ENCODE measurements at places on chromosomes 1 and 21.

GRCh38 chr1:235423214-235423652 is 56.0 kb downstream of the TBCE start:
- peak; percentile 41 for DNase-seq
- H3K27me3 ChIP-seq: no peaks in the 10 kb centered on the region
- H3K4me1 ChIP-seq: peaks cover 19% of the 10 kb centered on the region
- no peak overlapping the region for H3K4me3 ChIP-seq
- peaks cover 32% of the 10 kb centered on the region for H3K36me3 ChIP-seq

DNA sequence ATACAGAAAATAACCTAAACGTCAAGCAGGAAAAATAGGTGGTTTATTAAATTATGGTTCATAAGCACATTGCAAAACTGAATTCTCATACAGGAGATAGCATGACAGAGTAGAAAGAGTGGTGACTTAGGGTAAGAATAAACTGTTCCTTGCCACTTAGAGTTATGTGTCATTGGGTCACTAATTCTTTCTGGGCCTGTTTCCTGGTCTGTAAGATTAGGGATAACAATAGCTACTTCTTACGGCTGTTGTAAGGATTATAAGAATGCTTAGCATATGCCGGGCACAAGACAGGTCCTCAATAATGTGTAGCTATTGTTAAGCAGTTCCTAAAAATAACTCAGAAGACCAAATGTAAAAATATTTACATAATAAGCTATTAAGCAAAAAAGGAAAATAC is 24.2 kb downstream of the SNRNP40 start:
- peaks cover 4% of the 10 kb centered on the region for H3K4me1 ChIP-seq
- H3K27ac ChIP-seq: no peak overlapping the region
- H3K27me3 ChIP-seq: no peaks in the 10 kb centered on the region
- no peak overlapping the region for H3K4me3 ChIP-seq
- no peak for DNase-seq

DNA sequence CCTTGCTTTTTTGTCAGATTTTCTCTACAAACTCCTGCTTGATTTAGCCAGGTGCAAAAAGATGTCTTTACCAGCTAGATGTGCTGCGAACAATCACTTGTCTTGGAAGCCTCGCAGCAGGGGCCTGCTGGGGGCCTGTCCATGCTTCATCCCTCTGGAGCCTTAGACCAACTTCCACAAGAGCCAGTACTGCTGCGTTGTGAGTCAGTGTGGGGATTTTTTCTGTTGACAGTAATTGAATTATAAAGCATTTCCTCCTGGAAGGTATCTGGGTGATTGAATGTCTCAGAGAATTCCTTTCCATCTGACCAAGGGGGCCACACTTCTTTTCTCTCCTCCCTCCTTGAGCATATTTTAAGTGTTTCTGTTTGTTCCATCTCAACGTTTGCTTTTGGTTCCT is 40.4 kb upstream of the LDLRAP1 start:
- peaks cover 29% of the 10 kb centered on the region for H3K36me3 ChIP-seq
- no peaks in the 10 kb centered on the region for H3K27me3 ChIP-seq
- peak overlapping the region; percentile 9 for H3K27ac ChIP-seq
- no peak overlapping the region for H3K4me3 ChIP-seq

- H3K36me3 ChIP-seq: peaks cover 52% of the 10 kb centered on the region
- no peaks in the 10 kb centered on the region for H3K27me3 ChIP-seq
- no peak overlapping the region for H3K27ac ChIP-seq
- no peaks in the 10 kb centered on the region for H3K4me1 ChIP-seq
- no peak for DNase-seq
- no peak overlapping the region for H3K4me3 ChIP-seq
Observed at GRCh38 chr1:245894843-245895242, 612.2 kb downstream of the SMYD3 start.

DNA sequence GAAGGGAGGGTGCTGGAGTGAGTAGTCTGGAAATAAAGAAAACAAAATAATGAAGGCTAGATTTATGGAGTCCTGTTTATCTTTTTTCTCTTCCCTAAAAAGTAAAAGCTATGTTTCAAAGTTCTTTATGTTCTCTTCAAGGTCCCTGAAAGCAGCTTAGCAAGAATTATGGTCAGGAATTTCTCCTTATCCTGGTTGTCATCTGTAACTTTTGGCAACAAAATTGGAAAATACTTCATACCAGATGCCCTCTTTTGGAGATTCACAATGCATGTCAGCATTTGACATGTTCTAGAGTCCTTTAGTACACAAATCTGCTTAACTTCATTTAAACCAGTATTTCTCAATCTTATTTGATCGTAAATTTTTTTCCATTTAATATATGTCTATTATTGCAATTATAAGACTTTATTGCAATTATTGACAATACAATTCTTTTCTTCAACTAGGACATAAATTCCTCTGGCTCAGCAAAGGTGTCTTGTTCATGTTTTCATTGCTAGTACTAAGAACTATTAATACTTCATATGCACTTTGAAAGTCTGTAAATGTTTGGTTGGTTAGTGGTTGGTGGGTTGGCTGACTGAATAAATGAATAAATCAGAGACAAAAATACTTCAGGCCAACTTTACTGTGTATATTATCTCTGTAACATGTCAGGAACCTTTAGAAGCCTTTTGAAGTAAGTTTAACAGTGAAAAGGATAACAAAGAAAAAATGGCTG is 101.5 kb downstream of the ATP1B1 start:
- DNase-seq: no peak
- no peak overlapping the region for H3K27ac ChIP-seq
- H3K4me3 ChIP-seq: no peak overlapping the region
- no peaks in the 10 kb centered on the region for H3K27me3 ChIP-seq

DNA sequence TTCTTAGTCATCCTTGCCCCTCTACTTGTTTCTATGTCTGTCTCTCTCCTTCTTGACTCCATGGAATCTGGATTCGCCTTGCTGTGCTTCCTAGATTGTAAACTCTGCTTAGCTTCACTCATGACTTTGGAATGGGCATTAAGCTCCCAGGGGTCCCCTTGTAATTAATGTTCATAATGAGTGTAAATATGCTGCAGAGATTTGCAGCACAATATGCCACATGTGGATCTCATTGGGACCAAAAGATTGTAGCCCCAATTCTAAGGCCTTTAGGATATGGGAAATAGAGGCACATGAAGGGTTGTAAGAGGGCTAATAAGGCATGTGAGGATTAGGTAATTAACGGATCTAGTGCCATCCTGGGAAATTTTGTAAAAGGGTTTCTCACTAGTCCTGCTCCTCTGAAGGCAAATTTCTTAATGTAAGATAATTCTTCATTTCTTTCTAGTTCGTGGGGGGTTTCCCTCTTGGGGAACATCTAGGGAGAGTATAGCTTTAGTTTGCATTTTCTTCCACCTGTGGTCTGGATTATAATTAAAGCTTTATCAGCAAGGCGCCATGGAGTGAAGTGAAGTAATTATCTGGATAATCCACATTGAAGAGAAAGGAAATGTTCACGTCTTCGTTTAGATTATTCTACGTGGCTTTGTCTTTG is 659.2 kb upstream of the PLXNA2 start:
- no peak overlapping the region for H3K27ac ChIP-seq
- no peaks in the 10 kb centered on the region for H3K4me1 ChIP-seq
- no peaks in the 10 kb centered on the region for H3K36me3 ChIP-seq
- no peak for DNase-seq
- no peak overlapping the region for H3K4me3 ChIP-seq

GRCh38 chr1:236067854-236068454 is 3.1 kb upstream of the NID1 start:
- peaks cover 36% of the 10 kb centered on the region for H3K27me3 ChIP-seq
- no peaks in the 10 kb centered on the region for H3K36me3 ChIP-seq
- no peak overlapping the region for H3K27ac ChIP-seq
- DNase-seq: no peak
- H3K4me1 ChIP-seq: peaks cover 24% of the 10 kb centered on the region

GRCh38 chr1:22529901-22530621 is 33.2 kb upstream of the EPHA8 start:
- H3K27ac ChIP-seq: no peak overlapping the region
- no peaks in the 10 kb centered on the region for H3K27me3 ChIP-seq
- DNase-seq: no peak
- H3K4me1 ChIP-seq: no peaks in the 10 kb centered on the region
- H3K4me3 ChIP-seq: no peak overlapping the region
- peaks cover 70% of the 10 kb centered on the region for H3K36me3 ChIP-seq

DNA sequence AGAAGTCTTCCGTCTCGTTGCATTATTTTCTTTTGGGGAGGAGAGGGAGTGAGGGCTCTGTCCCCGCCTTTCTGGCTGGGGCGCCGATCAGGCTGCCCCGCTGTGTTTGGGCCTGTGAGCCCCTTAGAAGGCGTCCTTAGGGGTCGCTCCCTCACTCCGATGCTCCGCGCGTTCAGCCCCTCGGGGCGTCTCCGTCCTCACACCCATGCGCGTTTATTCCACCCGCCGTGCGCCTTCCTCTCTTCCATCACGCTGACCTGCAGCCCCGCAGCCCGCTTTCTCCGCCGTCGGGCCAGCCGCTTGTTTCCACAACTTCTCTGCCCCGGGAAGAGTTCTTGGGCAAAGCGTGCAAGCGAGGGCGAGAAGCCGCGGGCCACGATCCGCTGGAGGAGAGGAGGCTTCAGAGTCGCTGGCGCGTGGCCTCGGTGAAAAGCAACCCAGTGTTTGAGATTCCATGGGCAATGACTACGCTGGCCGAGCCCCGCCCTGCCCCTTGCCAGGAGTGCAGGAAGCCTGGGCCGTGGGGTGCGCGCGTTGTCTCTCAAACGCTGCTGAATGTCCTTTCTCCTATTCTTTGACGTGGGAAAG is 27.7 kb downstream of the TRIM11 start:
- H3K4me1 ChIP-seq: peaks cover 8% of the 10 kb centered on the region
- no peaks in the 10 kb centered on the region for H3K36me3 ChIP-seq
- peak; percentile 52 for DNase-seq
- H3K4me3 ChIP-seq: peak overlapping the region; percentile 80

GRCh38 chr1:187744665-187745064 is 915.9 kb downstream of the PLA2G4A start:
- H3K27ac ChIP-seq: no peak overlapping the region
- no peaks in the 10 kb centered on the region for H3K4me1 ChIP-seq
- H3K36me3 ChIP-seq: no peaks in the 10 kb centered on the region
- no peaks in the 10 kb centered on the region for H3K27me3 ChIP-seq

DNA sequence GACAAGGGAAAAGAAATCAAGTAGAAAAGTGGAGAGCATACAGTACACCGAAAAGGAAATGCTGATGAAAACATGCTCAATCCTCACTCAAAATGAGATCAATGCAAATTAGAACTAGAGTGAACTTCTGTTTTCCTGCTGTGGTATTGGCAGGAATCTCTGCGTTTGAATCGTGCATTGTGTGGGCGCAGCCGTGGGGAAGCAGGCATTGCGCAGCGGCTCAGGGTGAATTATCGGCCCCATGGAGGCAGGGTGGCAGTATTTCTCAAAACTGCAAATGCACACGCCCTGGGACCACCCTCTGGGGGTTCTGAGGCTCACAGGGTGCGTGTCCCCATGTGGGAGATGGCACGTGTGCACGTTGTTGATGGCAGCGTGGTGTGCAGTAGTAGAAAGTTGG is 140.6 kb downstream of the PEX14 start:
- DNase-seq: no peak
- no peak overlapping the region for H3K27ac ChIP-seq
- no peak overlapping the region for H3K4me3 ChIP-seq

GRCh38 chr1:221780175-221780574 is 38.3 kb upstream of the DUSP10 start:
- H3K27me3 ChIP-seq: no peaks in the 10 kb centered on the region
- H3K27ac ChIP-seq: no peak overlapping the region
- H3K4me1 ChIP-seq: peaks cover 90% of the 10 kb centered on the region
- no peak overlapping the region for H3K4me3 ChIP-seq
- H3K36me3 ChIP-seq: no peaks in the 10 kb centered on the region
- no peak for DNase-seq

- no peak overlapping the region for H3K27ac ChIP-seq
- peaks cover 31% of the 10 kb centered on the region for H3K27me3 ChIP-seq
- no peak for DNase-seq
- H3K36me3 ChIP-seq: no peaks in the 10 kb centered on the region
- no peak overlapping the region for H3K4me3 ChIP-seq
Observed at GRCh38 chr1:232238009-232238408, 391.9 kb downstream of the SIPA1L2 start.
